ENCODE measurements at places on chromosomes 13 and 19.

DNA sequence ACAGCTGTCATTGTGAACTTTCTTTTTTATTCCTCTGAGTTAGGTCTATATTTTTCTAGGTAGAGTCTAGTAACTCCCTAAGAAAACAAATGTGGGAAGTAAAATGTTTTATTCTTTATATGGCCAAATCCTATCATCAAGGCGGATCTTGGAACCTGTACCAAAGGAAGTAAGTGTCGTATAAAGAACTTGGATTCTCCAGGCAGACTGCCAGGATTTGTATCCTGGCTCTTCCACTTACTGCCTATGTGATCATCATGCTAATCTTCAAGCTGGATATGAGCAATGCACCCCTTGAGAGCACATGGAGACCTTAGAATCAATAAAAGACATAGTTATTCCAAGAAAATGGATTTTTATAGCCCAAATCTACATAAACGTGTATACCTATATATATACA is 286.5 kb downstream of the PCDH17 start:
- DNase-seq: no peak

DNA sequence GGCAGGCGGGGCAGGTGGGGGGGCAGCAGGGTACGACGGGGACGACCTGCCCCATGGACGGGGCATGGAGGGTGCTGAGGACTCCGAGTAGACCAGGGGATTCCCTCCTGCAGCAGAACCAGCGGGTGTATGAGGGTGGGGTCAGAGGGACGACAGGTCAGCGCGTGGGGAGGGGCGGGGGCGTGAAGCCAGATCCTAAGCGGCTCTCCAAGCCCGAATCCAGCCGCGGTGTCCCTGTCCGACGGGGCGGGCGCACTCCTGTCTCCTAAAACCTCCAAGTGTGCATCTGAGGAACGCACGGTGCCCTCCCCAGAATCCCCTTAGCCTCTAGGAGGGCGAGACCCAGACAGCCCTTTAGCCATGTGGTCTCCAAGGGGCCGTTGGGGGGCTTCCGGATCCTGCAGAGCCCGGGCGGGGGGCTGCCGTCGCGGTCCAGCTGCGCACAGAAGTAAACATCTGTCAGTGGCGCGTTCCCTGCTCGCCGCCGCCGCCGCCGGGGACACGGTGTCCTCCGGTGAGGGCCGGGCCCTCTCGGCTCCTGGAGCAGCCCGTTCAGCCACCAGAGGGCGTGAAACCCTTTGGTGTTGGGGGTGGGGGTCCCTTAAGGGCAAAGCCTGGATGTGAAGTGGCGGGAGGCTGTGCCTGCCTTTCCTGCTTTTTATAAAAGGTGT is 730 bp downstream of the NRTN start:
- peak; percentile 94 for DNase-seq

DNA sequence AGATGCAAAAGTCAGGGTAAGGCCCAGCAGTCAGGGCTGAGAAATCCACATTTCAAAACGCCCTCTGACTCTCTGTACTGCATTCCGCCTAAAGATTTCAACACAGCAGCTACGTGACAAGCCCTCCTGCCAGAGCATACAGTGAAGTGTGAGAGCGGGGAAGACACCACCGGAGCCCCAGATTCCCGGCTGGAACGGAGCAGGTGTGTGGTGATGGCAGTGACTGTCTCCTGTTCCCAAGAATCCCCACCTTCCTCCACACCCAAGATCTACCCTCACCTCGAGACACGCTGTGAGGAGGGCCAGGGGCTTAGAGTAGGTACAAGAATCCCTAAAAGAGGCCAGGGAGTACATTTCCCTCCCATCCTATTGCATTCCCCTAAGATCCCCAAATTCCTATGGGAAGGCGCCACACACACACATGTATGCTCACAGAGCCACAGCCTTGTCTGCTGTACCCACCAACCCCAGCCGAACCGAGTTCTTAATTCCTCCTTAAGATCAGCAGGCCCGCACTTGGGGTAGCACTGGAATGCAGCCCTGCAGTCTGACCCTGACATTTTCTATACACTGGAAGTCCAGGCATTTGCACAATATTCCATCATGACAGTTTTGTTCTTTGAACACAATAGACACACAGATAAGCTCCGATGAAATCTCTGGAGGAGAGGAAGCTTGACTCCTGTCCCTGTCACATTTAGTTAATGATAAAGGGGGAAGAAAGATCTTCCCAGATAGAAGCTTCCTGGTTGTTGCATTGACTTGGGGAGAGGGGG is 102.9 kb downstream of the FOXO1 start:
- DNase-seq: no peak

- DNase-seq: peak; percentile 73
Observed at GRCh38 chr19:55082020-55082851, 6.6 kb downstream of the EPS8L1 start.

GRCh38 chr13:27415116-27415515 is 9.3 kb upstream of the GTF3A start:
- DNase-seq: no peak
